ENCODE measurements at places on chromosomes 7 and 10.

GRCh38 chr7:65892835-65893234 lies 20.0 kb downstream of the VKORC1L1 start:
- DNase-seq = peak; percentile 37

DNA sequence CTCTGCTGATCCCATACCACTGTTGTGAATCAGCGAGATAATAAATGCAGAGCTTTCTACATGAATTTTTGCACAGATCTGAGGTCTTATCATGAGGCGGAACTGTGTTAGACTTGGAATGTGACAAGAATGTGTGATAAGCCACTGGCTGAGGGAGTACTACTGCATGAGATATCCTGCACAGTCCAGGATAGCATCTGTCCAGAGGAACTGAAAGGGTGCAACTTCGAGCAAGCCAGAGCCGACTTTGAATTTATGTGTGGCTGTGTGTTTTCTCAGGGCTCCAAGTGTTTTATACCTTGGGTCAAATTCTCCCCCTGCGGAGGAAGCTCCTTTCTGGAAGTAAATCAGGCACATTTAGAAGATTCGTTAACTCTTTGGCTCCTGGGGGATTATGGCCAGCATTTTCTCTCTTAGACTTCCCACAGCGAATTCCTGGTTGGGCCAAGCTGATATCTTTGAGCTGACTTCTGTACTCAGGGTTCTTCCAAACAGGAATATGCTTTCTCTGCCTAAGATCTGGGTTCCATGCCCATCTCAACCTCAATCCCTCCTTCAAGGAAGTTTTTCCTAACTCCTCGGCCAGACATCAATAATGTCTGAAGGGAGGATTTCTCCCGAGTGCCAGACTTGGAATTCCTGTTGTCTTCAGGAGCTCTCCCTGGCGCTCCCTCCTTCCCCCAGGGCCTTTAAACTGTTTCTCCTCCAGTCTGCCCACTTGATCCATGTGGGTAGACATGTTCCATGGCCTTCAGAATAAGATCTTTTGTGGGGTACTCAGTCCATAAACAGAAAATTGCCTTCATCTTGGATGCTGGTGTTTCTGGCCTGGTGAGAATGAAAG lies 2.5 kb upstream of the MEST start:
- DNase-seq = peak; percentile 50

GRCh38 chr10:86373828-86374227 lies 7.2 kb upstream of the GRID1 start:
- no peak for DNase-seq

- DNase-seq = no peak
Observed at GRCh38 chr7:26233902-26234511, 32.5 kb downstream of the CBX3 start.

DNA sequence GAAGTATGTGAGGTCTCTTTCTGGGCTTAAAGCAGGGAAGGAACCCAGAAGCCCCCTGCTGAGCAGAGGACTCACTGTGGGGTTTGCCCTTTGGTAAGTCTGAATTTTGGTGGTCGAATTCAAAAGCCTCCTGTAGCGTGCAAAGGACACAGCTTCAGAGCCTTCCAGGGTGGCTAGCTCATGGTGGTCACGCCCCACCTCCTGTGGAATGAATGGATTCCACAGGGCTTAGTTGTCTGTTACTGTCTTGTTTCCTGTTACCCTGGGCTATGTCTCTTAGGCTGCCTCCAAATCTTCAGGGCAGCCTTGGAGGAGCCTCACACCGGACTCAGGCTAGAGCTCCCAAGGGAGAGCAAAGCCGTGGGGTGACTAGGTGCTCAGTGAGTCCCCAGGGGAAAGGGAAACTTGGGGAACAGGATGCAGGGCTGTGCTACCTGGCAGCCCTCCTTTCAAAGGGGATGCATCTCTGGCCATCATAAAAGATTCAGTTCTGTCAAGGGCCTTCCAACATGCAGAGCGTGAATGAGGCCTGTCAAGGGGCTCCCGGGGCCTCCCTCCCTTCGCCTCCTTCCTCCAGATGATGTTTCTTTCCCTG lies 211.7 kb downstream of the CCSER2 start:
- DNase-seq = peak; percentile 78

GRCh38 chr10:36183726-36184125 lies 541.6 kb upstream of the FZD8 start:
- DNase-seq = no peak

GRCh38 chr7:91191771-91192170 lies 72.5 kb upstream of the FZD1 start:
- no peak for DNase-seq

- DNase-seq = no peak
Observed at GRCh38 chr7:72267291-72267800, 144.8 kb downstream of the CALN1 start.

Data from foreskin fibroblast (primary cell).